ENCODE measurements at places on chromosomes 1 and 21. TPM values are rescaled to one million over a fixed set of nuclear protein-coding genes. Genes with fewer than 3 reads are reported as not detected.
A peak's percentile ranks its signal among the peaks of the same experiment; 100 is the strongest.

Gene LAMC1
- 0.97 TPM for total RNA-seq

DNA sequence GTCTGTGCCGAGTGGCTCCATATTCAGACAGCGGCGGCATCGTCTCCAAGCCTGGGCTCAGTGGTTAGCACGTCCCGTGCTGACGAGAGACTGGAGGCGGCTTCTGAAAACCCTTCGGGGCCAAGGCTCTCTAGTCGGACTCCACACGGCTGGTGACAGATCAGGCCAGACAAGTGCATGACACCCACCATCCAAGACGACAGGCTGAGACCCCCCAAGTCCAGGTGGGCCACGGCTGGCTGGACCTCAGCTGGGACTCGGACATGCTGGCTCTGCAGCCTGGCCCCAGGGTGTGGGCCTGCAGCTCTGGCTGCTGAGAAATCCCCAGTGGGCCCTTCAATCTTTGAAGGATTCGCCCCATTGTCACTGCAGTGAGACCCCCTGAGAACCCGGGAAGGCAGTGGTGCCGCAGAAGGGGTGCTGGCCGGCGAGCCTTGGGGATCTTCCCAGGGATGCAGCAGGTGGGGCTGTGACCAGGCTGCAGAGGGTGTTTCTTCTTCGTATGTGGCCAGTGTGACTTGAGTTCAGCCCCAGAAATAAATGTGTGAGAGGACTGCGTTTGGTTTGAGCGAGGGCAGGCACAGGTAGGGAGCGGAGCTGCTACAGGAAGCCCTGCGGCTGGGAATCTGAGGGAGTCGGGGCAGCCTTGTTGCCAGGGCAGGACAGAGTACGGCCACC lies 15.9 kb upstream of the SLC19A1 start:
- H3K27me3 ChIP-seq, result peaks cover 22% of the 10 kb centered on the region
- no peak overlapping the region for H3K27ac ChIP-seq
- H3K4me3 ChIP-seq, result no peak overlapping the region
- H3K4me1 ChIP-seq, result peaks cover 4% of the 10 kb centered on the region

DNA sequence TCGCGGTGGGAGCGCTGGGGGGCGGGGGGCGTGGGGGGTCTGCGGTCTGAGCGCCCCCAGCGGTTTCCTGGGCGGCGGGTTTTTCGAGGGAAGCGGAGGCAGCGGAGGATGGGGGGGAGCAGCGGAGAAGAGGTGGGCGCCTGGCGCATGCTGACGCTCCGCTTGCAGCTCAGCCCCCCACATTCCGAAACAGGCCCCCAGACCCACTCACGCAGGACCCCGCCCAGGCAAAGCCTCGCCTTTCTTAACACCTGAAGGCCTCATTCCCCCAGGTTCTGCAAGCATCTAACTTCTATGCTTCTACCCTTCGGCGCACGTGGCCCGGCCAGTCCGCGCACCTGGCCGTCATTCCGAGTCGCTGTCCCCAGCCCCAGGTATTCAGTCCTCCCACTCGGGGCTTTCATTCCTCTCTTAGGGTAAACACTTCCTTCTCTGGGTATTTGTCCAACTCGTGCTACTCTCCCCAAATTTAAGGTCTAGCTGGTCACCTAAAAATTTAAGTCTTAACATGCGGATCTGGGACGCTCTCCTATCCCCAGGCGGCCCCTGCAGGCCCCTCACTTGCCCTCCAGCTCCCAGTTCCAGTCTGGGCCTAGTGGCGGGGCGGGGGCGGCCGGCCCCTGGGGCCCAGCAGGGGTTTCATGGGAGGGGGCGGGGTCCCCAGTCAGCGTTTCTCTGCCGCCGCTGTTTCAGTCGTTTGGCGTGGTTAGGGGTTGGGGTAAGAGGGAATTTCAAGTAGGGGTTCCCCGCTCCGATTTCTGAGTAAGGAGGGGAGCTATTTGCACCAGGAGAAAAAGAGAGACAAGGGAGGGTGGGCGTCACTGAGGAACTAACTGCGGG lies 2.8 kb upstream of the ZBTB7B start:
- DNase-seq, result no peak
- peak overlapping the region; percentile 99 for H3K4me3 ChIP-seq
- H3K36me3 ChIP-seq, result no peaks in the 10 kb centered on the region
- peaks cover 44% of the 10 kb centered on the region for H3K4me1 ChIP-seq

Gene OR2L8
- total RNA-seq, result not detected

- H3K4me3 ChIP-seq, result peak overlapping the region; percentile 95
- H3K4me1 ChIP-seq, result peaks cover 24% of the 10 kb centered on the region
- DNase-seq, result peak; percentile 84
- peaks cover 10% of the 10 kb centered on the region for H3K36me3 ChIP-seq
- H3K27me3 ChIP-seq, result no peaks in the 10 kb centered on the region
- H3K27ac ChIP-seq, result peak overlapping the region; percentile 92
Observed at GRCh38 chr1:155226188-155226909, 17.9 kb downstream of the MTX1 start.

Gene SYPL2
- total RNA-seq, result not detected

- no peak overlapping the region for H3K27ac ChIP-seq
- no peaks in the 10 kb centered on the region for H3K27me3 ChIP-seq
- H3K4me3 ChIP-seq, result no peak overlapping the region
- no peak for DNase-seq
- H3K4me1 ChIP-seq, result no peaks in the 10 kb centered on the region
- H3K36me3 ChIP-seq, result no peaks in the 10 kb centered on the region
Observed at GRCh38 chr1:240117930-240118329, 26.2 kb downstream of the FMN2 start.

GRCh38 chr1:178457651-178458050 lies 39.1 kb downstream of the CLEC20A start:
- H3K27ac ChIP-seq, result no peak overlapping the region
- H3K36me3 ChIP-seq, result no peaks in the 10 kb centered on the region
- peaks cover 9% of the 10 kb centered on the region for H3K27me3 ChIP-seq
- H3K4me3 ChIP-seq, result no peak overlapping the region

DNA sequence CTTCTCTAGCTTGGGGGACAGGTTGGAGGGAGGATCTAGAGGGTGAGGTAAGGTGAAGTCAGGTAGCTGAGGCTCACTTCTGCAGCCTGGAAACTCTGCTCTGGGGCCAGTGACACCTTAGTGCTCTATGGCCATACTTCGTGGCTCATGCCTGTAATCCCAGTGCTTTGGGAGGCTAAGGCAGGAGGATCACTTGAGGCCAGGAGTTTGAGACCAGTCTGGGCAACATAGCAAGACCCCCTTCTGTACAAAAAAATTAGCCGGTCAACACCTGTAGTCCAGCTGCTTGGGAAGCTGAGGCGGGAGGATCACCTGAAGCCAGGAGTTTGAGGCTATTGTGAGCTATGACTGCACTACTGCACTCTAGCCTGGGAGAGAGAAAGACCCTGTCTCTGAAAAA lies 5.8 kb downstream of the LMNA start:
- no peaks in the 10 kb centered on the region for H3K36me3 ChIP-seq
- no peak overlapping the region for H3K4me3 ChIP-seq
- H3K27me3 ChIP-seq, result peaks cover 65% of the 10 kb centered on the region
- peaks cover 30% of the 10 kb centered on the region for H3K4me1 ChIP-seq

GRCh38 chr1:91080650-91081049 lies 58.8 kb upstream of the ZNF644 start:
- no peaks in the 10 kb centered on the region for H3K27me3 ChIP-seq
- no peaks in the 10 kb centered on the region for H3K4me1 ChIP-seq
- no peak overlapping the region for H3K27ac ChIP-seq
- no peak for DNase-seq

DNA sequence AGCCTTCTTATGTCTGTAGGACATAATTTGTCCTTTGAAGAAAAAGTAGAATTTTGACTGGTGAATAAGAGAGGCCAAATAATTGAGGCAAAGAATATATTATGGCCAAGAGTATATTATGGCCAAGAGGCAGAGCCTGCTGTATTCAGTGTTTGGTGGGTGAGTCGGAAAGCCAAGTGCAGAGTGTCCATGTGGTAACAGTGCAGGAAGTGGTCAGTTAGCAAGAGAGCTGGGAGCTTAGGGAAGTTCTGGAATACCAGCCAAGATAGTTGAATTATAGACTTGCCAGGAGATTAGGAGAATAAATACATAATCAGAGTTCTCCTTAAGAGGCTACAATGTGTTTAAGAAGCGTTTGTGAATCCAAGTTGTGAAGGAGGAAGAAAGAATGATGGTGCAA lies 131.5 kb upstream of the LMO4 start:
- H3K4me1 ChIP-seq, result peaks cover under 1% of the 10 kb centered on the region
- no peak overlapping the region for H3K27ac ChIP-seq
- no peak overlapping the region for H3K4me3 ChIP-seq
- H3K36me3 ChIP-seq, result no peaks in the 10 kb centered on the region
- peaks cover 11% of the 10 kb centered on the region for H3K27me3 ChIP-seq

DNA sequence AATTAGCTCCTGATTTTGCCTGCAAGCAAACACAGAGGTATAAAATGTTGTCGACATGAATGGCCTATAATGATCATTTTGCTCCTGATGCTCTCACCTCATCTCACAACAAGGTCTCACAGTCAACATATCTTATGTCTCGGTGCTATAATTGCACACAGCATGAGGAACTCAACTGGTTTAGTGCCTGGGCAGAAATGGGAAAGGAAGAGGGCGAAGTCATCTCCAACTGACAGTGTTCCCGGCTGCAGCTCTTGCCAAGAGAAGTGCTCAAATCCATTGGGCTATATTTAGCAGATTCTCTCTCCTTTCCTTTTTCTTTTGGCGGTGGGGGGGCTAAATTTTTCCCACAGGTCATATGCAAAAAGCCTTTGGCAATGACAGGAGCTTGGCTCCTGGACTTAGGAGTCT lies 53.0 kb downstream of the SLC45A1 start:
- peaks cover 16% of the 10 kb centered on the region for H3K4me1 ChIP-seq
- DNase-seq, result no peak
- H3K27ac ChIP-seq, result peak overlapping the region; percentile 40

Gene PADI1
- not detected for total RNA-seq

GRCh38 chr1:86515597-86515996 lies 31.3 kb upstream of the CLCA4 start:
- no peaks in the 10 kb centered on the region for H3K27me3 ChIP-seq
- no peak overlapping the region for H3K4me3 ChIP-seq
- no peak overlapping the region for H3K27ac ChIP-seq
- no peak for DNase-seq

Gene MYOG
- total RNA-seq, result not detected

Gene AMY1A
- not detected for total RNA-seq

Gene DCST1
- not detected for total RNA-seq

DNA sequence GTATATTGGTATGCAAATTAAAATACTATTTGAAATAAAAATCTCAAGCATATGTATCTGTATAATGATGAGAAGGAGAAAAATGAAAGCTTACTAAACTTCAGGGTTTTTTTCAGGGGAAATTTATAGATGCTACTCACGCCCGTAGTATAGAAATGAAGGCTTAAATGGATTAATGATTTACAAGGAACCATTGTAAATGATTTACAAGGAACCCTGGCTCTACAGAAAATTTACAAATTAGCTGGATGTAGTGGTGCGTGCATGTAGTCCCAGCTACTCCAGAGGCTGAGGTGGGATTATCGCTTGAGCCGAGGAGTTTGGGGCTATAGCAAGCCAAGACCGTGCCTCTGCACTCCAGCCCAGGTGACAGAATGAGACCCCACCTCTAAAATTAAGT lies 150.5 kb downstream of the PCBP3 start:
- H3K4me1 ChIP-seq, result no peaks in the 10 kb centered on the region
- no peaks in the 10 kb centered on the region for H3K36me3 ChIP-seq
- no peaks in the 10 kb centered on the region for H3K27me3 ChIP-seq
- H3K4me3 ChIP-seq, result no peak overlapping the region

GRCh38 chr1:115547696-115548095 lies 94.1 kb upstream of the VANGL1 start:
- peaks cover 2% of the 10 kb centered on the region for H3K27me3 ChIP-seq
- no peak overlapping the region for H3K4me3 ChIP-seq
- peaks cover 2% of the 10 kb centered on the region for H3K4me1 ChIP-seq
- H3K27ac ChIP-seq, result no peak overlapping the region
- H3K36me3 ChIP-seq, result no peaks in the 10 kb centered on the region

Gene HFM1
- not detected for total RNA-seq

DNA sequence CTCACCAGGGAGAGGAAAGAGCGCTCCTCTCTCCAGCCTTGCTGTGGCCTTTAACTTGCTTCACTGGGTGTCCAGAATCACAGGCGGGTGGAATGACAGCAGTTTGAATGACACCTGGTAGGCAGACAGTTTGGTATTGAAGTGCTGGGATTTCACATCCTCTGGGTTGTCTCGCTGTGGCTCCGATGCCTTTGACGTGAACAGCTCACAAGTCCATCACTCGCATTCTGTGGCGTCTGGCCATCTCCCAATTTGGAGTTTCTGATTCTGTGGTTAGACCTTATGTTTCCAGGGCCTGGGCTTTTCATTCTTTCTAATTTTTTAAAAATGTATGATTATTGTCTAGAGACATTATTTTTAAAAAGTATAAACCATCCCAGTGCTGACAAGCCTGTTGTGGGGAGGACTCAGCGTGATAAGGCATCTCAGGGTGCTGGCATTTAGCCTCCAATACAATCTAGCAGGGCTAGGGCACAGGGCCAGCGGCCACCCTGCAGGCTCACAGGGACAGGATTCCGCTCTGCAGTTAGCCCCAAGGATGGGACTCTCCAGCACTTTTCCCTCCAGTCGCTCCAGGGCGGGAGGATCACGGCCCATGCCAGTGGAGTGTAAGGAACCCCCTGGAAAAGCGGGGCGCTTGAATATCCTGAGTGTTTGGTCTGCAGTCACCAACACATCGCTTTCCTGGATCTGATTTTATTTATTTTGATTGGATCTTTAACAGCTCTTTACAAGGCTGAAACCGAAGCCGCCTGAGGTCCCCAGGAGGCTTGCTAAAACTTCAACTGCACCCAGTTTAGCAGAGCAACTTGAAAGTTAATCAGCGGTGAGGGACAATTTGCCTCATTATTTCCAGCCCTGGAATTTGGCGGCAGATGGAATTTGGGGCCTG lies 178.3 kb downstream of the TRABD2B start:
- no peaks in the 10 kb centered on the region for H3K27me3 ChIP-seq
- no peak overlapping the region for H3K4me3 ChIP-seq
- H3K4me1 ChIP-seq, result no peaks in the 10 kb centered on the region
- no peak overlapping the region for H3K27ac ChIP-seq
- no peak for DNase-seq

DNA sequence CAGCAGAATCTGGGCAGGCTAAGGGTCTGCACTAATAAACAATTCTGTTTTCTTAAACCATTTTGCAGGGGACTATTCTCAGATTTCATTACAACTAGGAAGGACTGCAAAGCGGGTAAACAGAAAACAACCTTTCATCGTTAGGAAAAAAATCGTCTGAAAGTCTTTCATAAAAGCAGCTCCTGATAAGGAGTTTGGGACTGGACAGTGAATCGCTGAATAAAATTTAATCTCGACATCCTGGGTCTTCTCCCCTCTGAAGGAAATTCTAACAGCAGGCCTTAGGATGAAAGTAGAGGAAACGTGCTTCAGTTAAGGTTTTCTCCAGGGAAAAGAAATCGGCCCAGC lies 471 bp upstream of the MTF2 start:
- DNase-seq, result no peak
- H3K27ac ChIP-seq, result peak overlapping the region; percentile 97
- peaks cover 14% of the 10 kb centered on the region for H3K36me3 ChIP-seq
- H3K4me1 ChIP-seq, result peaks cover 27% of the 10 kb centered on the region

Gene UBQLN4
- total RNA-seq, result 37.9 TPM

DNA sequence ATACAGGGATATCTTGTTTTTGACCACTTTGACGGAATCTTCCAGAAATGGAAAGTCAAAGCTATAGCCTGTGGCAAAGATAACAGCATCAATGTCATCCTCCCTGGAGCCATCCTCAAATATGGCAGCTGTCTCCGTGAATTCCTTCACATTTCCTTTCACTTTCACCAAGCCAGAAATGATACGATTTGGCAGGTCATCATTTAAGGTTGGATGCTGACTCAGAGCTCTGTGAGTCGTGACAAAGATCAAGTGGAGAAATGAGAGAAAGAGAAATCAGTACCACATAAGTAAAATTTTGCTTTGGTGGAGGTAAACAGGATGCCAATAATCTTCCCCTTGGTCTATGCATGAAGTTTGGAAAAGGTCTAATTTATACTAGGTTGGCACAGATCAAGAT lies 23.9 kb downstream of the FMO5 start:
- H3K4me3 ChIP-seq, result no peak overlapping the region
- H3K27me3 ChIP-seq, result no peaks in the 10 kb centered on the region
- DNase-seq, result no peak
- H3K36me3 ChIP-seq, result peaks cover 3% of the 10 kb centered on the region
